ENCODE measurements at places on chromosomes 4 and X.

DNA sequence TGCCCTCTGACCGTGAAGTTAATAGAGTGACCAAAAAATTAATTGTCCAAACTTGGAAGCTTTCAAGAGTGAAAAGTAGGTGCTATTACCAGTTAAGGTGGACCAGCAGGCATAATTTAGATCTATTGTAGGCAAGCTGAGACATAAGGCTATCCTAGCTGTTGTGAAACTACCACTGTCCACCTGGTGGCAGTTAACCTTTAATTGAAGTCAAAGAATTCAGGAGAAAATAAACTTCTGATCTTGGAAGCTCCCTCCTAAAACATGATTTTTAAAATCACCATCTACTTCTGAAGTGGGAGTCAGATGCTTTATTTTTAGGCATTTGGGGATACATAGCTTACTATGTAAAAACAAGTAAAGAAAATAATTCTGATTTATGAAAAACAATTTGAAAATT, 636.3 kb upstream of the HTR2C start:
- DNase-seq, result no peak

DNA sequence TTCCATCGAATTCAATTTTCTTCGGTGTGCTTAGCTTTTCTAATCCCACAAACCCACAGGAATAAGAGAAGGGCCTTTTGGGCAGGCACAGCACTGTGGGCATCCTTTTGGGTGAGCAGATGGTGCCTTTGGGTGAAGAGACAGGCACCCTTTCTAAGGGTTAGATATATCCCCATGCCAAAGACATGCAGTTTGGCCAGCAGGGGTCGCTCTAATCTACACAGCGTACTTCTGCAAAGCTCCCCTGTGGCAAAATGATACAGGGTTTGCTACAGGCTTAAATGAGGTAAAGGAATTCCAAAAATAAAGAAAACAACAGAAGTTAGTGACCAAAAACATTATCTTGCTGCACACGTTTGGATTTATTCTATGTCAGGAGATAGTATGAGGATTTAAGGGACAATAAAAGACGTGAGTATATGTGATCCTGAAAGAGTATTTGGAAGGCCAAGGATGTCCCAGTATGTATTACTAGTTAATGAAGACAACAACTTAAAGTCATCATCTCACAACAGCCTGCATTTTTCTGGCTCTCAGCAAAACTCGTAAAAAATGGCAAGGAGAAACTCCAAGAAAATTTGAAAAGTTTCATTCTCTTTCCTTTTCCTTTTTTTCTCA, 49.5 kb downstream of the PHEX start:
- DNase-seq, result peak; percentile 27

DNA sequence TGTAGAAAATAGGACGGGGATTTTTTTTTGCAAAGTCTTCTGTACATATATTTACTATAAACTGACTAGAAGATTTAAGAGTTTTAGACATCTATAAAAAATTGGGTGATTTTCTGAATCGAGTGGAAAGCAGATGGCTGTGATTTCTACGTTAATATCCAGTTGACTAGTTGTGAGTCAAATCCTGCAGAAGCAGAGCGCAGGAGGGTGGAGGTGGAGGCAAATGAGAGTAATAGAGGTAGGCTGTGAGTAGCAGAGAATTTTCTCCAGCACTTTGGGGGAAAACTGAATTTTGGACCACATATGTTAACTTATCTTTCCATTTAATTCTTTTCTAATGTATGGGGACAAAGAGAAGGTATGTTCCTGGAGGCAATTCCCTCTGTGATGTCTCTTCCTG, 82.1 kb upstream of the SOX3 start:
- no peak for DNase-seq

DNA sequence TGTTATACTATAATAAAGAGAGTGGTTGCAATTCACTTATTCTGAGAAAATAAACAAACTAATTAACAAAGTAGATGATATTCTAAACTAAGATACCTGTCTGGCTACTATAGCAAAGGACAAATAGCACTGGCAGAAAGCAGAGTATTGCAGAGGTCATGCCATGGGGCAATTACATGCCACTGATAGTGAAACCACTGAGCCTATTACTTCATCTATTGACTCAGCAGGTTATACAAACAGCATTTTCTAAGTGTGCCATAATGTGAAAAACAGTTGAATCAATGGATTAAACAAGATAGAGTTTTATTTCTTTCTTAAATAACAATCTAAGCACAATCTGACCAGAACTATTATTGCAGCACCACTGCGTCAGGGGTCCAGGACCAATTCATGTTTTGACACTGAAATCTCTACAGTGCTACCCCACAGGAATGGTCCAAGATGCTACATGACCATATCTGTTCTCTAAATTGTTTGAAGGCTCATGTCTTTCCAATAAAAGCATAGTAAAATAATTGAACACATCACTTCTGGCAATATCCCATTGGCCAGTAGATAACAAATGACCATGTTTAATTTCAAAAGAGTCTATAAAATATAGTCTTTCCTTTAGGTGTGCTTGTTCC, 389.5 kb upstream of the GRID2 start:
- no peak for DNase-seq

DNA sequence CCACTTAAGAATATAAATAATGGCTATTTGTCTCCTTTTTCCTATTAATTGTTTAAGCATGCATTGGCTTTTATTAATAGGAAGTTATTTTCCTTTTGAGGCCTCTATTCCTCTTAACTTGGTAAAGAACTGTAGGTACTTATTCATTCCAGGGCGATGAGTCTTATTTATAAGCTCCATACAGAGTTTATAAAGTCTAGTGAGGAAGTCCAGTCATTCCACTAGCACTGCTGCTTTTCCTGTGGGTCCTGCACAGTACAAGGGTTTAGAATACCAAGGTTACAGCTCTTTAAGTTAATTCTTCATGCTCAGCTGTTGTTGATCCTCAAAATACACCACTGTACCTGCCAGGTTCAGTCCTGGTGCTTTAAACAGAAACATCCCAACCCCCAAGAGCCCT, 28.5 kb upstream of the WNK3 start:
- no peak for DNase-seq

DNA sequence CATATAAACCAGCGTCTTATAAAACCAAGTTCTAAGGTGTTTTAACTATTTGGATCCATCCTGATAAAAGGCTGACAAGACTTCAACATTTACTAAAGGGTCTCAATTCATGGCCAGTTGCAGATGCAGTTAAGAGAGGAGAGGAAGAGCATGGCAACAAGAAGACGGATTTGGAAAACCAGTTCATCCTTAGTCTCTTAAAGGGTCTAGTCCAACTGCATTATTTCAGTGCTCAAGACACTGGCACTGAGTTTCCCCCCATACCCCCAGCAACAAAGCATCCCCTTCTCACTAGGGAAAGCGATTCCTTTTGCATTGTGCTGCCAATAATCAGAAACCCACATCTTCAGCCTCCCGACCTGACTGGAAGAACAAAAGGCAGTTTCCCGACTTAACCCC, 90.3 kb upstream of the TFDP3 start:
- no peak for DNase-seq

GRCh38 chr4:151694961-151695720, 65.7 kb downstream of the GATB start:
- no peak for DNase-seq

DNA sequence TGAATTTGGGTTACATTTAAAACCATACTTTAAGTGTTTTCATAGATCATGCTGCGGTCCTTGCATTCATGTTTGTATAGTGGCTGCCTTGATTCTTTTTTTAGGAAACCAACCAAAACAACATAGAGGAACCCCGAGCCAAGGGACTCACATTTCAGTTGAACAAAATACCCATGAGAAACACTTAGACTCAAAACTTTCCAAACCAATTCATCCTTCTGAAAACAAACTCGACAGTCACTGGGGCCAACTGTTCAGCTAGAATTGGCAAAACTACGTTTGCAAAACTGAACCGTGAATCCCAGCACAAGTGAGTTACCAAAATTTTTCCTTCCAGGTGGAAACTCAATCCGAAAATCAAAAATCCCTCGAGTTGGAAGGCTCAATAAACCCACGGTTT, 1.4 kb downstream of the ADGRA3 start:
- DNase-seq, result no peak
